ENCODE measurements at places on chromosomes 7 and 10.

GRCh38 chr7:116527521-116527920, 2.7 kb downstream of the CAV1 start:
- DNase-seq = no peak

DNA sequence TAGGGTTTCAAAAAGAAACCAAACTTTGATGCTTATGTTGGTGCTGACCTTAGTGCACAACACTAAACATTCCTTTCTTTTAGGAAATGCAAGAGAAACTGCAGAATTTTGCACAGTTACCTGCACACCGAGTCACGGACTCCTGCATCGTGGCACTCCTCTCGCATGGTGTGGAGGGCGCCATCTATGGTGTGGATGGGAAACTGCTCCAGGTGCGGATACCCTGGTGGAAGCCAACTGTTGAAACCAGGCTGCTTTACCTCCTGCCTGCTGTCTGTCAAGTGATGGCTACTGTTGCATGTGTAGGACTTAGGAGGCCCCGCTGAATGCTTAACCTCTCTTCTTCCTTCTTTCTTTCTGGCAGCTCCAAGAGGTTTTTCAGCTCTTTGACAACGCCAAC, 11.7 kb downstream of the CASP2 start:
- DNase-seq = no peak

- DNase-seq = no peak
These were observed 244.4 kb downstream of the ZWINT start for GRCh38 chr10:56116684-56117083.

DNA sequence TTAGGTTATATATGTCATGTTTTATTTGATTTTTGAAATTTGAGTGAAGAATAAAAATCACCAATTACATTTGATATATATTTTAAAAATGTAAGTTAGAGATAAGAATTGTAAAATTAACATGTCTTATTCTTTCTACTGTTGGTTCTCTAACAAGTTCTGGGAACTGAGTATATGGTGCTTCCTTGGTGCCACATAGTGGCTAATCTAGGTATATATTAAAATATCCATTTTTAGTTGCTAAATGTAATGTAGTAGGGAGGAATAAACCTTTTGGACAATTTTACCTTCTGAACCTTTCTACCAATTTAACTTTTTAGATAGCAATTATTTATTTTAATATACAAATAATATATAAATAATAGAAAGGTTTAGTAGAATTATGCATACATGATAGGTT, 17.5 kb downstream of the CFAP69 start:
- DNase-seq = peak; percentile 21

GRCh38 chr10:90403211-90404000, 454.4 kb downstream of the HTR7 start:
- DNase-seq = no peak

GRCh38 chr7:91465595-91466061, 201.4 kb downstream of the FZD1 start:
- no peak for DNase-seq

DNA sequence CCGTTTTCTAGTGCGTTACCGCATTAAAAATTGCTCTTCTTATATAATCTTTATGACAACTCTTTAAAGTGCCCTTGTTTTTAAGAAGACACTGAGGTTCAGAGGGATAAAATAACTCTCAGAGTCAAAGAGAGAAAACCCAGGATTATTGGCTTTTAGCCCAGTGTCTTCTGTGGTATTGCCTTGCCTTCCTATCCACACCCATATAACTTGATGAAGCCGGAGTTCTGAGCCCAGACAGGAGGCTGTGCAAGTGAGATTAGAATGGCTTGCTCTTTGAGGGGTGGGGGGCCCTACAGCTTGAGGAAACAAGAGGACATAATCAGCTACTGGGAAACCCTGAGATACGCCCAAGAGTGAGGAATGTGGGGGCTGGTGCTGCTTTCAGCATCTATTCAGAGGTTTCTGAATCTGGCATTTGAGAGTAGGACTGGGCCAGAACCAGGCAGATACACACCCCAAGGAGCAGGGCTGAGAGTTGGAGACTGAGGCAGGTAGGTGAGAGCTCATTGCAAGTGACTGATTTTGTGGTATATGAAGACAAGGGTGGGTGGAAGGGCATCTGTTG, 2.3 kb downstream of the PRXL2A start:
- DNase-seq = no peak

GRCh38 chr10:73828161-73828560, 16.8 kb upstream of the NDST2 start:
- DNase-seq = no peak

- DNase-seq = no peak
These were observed 6.7 kb upstream of the ADAM12 start for GRCh38 chr10:126394948-126395347.

- no peak for DNase-seq
These were observed 142.5 kb upstream of the PPP2R2D start for GRCh38 chr10:131758062-131758938.

GRCh38 chr10:77635402-77636227, 2.0 kb downstream of the KCNMA1 start:
- no peak for DNase-seq

DNA sequence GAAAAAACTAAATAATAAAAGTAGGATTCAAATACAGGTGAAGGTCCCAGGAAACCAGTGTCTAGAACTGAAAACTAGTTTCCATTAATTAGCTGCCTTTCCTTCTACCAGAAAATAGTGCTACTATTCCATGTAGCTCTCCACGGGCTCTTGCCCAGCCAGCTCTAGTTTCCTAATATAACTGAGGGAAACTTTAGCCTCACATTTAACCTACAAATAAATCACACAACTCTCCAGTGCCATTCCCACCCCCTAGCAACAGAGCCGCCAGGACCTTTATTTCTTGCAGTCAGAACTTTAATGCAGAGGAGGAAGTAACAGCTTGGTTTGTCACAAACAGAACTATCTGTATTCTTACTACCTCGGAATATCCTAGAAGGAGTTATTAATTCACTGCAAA, 10.3 kb downstream of the TOMM7 start:
- DNase-seq = no peak

GRCh38 chr7:105480931-105481330, 41.1 kb downstream of the PUS7 start:
- DNase-seq = no peak

- no peak for DNase-seq
These were observed 373.1 kb downstream of the MALRD1 start for GRCh38 chr10:19421674-19422073.

DNA sequence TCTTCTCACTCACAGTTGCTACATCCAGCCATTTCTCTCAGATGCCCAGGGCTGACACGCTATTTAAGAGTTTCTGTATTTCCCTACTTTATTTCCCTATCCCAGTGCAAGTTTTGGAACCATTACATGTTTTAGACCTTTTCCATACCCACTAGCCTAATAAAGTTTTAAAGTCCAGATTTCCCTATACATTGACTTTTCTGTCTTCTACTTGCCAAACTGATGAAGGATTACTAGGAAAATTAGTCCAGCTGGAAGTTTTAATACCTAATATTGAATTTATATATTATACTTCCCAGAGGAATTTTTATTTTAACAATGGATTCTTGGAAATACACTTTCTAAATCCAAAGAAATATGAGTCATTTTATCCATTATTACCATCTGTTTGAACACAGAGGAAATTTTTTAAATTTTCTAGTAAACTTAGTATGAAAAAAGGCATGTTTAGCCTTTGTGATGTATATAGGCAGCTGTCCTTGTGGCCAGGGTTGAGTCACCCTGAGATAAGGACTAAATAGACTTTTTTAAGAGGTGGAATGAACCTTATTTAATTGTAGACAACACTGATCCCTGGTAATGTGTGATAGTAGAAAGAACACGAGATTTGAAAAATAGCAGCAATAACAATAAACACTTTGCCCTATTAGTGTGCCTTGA, 205.0 kb downstream of the TFEC start:
- no peak for DNase-seq

DNA sequence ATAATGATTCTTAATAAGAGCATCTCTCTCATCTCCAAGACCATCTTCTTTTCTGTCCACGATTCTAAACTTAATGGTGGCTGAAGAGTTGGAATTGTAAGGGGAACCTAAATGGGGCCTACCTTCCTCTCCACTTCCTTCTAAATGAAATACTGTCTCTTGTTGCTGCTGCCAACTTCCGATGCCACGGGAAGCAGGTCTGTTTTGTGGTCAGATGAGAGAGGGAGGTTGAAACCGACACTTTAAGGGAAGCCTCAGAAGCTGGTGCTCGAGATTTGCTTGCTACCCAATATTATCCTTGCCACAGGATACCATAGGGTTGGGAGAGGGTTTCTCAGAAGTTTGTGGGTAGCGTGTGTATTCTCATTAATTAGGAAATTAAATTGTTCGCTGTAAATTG, 464.1 kb downstream of the SUGCT start:
- DNase-seq = no peak

DNA sequence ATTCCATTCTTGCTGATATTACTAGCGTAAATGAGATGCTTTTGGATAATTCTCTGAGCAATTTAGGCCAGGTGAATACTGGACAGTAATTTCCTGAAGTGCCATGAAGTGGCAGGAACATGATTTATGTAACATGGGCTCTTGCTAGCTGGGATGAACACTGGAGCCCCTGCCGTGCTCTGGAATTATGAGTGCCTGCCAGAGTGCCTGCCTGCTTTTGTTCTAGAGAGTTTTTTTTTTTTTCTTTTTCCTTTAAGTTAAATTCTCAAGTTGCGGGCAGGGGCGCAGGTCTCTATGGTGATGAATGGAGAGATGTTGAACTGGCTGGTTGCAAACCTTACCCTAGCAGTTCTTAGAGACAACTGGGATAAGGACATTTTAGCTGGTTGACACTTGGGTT, 165.9 kb downstream of the AUTS2 start:
- no peak for DNase-seq

GRCh38 chr7:65962033-65962432, 20.0 kb downstream of the GUSB start:
- DNase-seq = no peak

- no peak for DNase-seq
These were observed 377.7 kb upstream of the FZD8 start for GRCh38 chr10:36019749-36020148.

GRCh38 chr7:142451817-142452216, 194.0 kb upstream of the PRSS58 start:
- no peak for DNase-seq

GRCh38 chr7:83814480-83814879, 165.5 kb upstream of the SEMA3E start:
- DNase-seq = no peak

DNA sequence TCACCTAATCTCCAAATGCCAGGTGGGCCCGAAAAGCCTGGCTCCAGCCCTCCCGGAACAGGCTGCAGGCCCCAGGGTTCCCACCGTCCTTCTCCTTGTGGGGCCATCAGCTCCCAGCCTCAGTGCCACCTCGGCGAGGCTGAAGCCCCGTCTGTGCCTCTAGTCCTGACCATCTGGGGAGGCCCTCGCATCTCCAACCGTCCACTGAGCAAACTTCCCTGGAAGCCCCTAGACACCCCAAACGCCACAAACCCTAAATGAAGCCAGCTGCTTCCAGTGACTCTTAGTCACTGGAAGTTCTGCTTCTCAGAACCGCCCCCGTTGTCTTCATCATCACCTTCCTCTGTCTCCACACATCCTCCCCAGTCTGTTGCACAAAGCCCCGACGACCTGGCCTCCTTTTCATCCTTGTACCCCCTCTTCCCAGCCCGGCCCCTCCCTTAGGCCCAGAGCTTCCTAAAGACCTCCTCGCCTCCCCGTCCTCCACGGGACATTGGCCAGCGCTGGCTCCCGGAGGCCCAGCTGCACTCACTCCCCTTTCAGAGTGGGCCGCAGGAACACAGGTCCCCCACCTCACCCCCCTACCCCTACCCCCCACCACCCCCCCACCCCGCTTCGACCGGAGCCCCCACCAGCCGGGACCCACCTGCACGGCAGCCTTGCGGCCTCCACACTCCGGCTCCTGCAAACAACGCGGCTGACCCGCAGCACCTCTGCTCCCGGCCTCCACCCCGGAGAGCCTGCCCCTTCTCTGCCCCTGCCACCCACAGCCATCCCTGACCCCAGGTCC, 1.1 kb upstream of the DIP2C start:
- DNase-seq = peak; percentile 4
